NCI-H510A treated with DMSO at 0.1 percent for 48 hours (cell line): ENCODE measurements at places on chromosomes 4 and X.

DNA sequence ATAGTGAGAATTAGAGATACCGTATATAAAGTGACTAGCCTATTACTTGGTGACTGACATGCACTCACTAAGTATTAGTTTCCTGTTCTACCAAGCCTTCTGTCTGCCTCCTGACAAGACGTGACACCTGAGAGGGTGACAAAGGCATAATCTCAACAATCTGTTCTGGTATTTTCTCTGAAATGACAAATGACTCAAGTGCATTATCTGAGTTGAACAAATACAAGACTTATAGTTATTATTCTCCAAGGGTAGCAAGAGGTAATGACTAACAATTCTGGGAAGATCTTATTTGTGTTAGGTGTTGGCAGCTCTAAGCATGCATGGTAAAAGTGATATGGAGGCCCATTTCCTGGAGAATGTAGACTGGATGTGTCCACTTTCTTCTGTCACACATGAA lies 60.6 kb downstream of the SYTL5 start:
- DNase-seq: no peak

DNA sequence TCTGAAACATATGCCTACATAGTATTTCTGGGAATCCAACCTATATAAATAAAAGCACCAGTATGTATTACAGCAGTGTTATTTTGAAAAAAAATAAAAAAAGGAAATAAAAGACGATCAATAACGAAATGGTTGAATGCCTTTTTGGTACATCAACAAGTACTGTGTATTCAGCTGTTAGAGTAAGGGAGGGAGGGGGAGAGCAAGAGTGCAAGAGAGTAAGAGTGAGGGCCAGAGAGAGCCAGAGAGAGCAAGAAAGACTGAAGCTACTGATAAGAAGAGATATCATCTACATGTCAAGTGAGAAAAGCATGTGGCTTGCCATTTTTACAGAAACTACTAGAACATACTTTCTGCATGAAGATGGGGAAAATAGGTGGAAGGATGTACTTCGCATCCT lies 1.8 kb downstream of the SPIN4 start:
- peak; percentile 40 for DNase-seq

- no peak for DNase-seq
These were observed 19.8 kb upstream of the FAM9A start for GRCh38 chrX:8820910-8821527.

- DNase-seq: no peak
These were observed 246.5 kb upstream of the RPS6KA3 start for GRCh38 chrX:20513185-20513584.

- no peak for DNase-seq
These were observed 33.9 kb upstream of the STIM2 start for GRCh38 chr4:26826721-26827120.

DNA sequence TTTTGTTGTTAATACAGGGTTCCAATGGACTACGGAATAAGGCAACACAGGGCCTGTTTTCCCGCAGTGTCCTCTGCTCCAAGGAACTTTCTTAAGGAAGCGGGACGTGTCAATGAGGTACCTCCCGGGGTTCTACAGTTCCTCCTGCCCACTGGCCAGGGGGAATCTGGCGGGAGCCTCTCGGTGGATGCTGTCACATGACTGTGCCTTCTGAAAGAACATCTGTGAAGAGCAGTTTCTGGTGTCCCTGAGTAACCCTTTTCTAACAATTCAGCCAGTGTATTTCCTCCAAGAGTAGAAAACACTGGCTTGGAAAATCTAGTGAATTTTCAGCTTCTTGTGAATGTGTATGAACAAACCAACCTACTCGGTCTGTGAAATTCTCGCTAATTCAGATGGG lies 32.7 kb downstream of the MFAP3L start:
- DNase-seq: no peak

DNA sequence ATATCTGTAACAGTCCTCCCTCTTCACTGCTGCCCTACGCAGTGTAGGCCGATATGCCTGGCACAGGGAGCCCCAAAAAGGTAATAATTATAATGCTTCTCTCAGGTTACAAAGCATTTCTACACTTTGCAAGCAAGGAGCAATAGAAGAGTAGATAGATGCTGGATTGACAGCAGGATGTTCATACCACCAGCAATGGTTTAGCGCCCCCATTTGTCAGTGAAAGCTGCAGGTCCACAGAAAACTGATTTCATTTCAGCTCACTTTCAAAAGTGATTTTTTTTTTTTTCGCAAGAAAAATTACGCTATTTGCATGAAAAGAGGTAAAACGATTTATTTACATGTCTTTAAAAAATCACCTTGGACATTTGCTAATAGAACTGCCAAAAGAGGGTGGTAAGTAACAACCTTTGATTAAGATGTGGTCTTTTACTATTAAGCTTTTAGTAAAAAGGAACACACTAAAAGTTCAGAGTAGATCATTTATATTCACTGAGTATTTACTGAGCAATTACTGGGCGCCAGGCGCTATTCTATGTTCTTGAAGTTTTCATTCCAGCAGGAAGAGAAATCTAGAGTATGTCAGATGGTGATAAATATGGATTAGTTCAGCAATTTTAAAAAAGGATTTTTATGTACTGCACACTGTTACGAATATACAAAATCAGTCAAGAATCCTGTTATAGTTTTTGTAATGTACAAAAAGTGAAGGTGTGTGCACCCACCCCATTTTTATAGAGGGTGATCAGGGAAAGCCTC lies 34.4 kb downstream of the HPF1 start:
- no peak for DNase-seq

DNA sequence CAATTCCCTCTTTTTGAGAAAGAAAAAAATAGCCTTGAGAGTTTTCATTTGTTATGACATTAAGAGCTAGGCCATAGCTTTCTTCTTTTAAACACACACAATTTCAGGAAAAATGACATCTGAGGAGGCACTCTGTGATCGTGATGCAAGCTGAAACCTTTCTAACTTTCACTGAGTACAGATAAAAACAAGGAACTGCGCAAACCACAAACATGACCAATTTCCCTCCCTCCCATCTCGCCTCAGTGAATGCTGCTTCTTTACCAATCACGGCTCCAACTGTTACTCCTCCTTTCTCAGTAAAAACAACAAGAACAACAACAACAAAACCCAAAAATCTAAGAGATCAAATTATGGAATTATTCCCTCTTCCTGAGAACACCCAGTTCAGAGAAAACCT lies 626.8 kb downstream of the TLL1 start:
- no peak for DNase-seq

DNA sequence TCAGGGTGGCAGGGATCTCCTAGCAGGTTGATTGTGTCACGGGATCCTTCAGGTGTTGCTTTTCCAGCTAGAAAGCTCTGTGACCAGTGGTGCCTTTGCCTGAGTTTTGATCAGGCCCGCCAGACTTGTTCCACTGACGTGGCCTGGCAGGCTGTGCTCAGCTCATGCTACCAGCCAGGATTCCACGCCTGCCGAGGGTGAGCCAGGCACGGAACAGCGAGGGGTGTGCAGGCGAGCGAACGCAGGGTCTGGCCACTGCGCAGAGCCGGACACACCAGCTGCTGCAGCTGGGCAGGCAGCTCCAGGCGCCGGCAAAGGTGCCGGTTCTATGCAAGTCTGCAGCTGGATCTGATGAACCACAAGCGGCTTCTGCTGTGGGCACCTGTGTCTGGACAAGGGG lies 17.1 kb upstream of the SAT1 start:
- DNase-seq: no peak

DNA sequence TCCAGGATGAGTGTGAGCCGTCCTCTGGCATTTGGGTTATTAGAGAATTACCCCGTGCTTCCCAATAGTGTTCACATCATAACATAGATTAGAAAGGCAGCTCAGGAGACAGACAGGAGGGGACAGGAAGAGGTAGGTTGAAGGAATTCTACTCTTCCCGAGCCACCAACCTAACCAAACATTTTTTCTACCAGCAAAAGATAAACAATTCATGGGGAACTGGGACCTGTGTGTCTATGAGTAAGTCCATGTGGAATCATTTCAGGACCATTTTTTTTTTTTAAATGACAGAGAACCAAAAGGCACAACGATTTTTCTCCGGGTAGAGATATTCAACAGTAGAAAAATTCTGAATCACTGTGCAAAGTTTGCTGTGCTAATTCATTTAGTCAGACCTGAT lies 174.2 kb upstream of the ETNPPL start:
- DNase-seq: no peak

- DNase-seq: no peak
These were observed 29.6 kb downstream of the AREG start for GRCh38 chr4:74474345-74475090.

GRCh38 chrX:50470103-50471031 lies at the start of gene DGKK:
DGKK (minus strand) TSS chrX:50470825; CDS start chrX:50470678, 147 bp downstream.
- no peak for DNase-seq

DNA sequence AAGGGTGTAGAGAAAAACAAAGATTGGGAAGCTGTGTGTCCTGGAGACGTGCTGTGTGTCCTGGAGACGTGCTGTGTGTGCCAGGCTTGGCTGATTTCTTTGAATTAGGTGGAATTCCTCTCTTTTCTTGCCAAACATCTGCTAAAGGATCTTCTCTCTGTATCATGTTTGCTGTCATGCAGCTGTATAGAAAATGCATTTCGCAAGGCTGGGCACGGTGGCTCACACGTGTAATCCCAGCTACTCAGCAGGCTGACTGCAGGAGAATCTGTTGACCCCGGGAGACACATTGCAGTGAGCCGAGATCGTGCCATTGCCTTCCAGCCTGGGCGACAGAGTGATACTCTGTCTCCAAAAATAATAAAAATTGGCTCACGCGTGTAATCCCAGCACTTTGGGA lies 187.0 kb downstream of the CRLF2 start:
- no peak for DNase-seq

- no peak for DNase-seq
These were observed 281.0 kb downstream of the BMPR1B start for GRCh38 chr4:95038791-95039190.

DNA sequence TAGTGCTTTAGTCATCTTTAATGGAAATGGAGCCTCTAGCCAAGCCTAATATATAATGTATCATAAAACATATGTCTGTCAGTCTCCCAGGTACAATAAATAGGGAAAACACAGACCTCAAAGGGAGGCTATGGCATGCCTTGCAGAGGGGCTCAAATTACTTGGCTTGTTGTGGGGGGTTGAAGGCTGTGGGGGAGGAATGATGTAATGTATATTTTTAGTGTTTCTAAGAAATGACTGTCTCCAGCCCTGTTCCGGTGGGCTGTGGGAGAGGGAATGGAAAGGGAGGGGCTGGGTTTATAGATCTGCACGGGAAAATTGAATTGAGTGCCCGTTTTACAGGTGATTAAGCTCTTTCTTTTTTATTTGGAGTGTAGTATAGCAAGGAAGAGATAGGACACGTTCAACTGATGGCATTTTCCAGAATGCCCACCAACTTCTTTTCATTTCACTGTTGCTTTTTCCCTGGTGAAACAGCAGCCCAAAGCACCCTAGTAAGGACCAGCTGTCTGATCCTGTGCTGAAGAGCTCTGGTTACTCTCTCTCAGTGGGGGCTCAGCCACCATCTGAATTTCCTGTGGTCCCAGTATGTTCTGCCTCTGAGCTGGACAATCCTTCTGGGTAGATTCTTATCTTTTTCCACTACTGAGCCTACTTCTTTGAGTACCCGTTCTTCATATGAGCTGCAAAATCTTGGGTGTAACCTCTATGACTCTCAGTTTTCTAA lies 220.7 kb upstream of the CASK start:
- DNase-seq: no peak

DNA sequence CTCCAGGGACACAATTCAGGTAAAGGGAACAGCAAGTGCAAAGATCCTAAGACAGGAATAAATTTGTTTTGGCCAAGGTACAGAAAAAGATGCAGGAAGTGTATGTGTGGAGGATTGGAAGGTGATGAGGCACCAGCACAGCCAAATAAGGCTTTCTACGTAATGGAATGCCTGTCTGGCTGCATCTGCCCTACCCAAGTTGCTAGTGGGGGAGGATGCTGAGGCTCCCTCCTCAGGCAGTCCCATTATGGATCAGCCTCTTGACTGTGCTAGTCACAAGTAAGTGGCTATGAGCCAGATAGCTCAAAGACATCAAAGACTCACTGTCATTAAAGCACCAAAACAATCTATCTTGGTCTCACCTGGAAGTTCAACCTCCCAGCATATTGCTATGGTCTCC lies 300.9 kb upstream of the FAT4 start:
- DNase-seq: peak; percentile 26

DNA sequence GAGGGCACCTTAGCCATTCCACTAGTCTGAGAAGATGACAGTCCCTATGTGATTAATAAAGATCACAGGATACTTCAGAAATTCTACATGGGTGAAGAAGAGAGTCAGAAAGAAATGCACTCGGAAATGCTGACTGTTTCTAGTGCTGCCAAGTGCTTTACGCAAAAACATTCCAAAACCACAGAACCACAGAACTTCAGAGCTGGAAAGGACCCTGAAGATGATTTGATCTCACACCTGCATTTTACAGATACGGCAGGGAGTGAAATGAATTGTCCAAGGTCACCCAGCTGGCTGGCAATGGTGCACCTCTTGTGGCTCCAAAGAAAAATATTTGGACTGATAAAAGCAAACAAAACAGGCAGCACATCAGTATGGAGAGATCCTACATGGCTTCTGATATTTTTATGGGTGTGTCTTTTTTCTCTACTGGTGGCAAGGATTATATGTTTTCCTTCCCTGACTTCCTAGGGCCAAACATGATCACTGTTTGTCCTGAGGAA lies 115.9 kb downstream of the MAML3 start:
- no peak for DNase-seq

GRCh38 chr4:150336676-150337412 lies 245.1 kb upstream of the MAB21L2 start:
- DNase-seq: no peak

- peak; percentile 79 for DNase-seq
These were observed 200.6 kb downstream of the CHIC2 start for GRCh38 chr4:53863736-53864365.

DNA sequence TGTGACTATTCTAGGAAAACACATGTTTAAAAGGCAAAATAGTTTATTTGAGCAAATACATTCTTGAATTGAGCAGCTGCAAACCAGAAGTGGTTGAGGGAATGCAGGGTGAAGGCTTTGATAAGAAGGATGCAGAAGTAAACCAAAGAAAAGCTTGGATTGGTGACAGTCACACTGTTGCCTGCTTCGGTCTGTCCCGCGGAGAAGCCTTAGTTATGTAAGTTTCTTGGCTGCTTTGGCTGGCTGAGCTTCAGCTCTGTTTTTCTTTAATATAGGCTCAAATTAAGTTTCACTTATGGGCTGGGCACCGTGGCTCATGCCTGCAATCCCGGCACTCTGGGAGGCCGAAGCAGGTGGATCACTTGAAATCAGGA lies 67.6 kb downstream of the FAM53A start:
- DNase-seq: no peak

- no peak for DNase-seq
These were observed 15.3 kb upstream of the PDGFRA start for GRCh38 chr4:54213761-54214160.

GRCh38 chr4:19725130-19725529 lies 526.6 kb upstream of the SLIT2 start:
- DNase-seq: no peak

DNA sequence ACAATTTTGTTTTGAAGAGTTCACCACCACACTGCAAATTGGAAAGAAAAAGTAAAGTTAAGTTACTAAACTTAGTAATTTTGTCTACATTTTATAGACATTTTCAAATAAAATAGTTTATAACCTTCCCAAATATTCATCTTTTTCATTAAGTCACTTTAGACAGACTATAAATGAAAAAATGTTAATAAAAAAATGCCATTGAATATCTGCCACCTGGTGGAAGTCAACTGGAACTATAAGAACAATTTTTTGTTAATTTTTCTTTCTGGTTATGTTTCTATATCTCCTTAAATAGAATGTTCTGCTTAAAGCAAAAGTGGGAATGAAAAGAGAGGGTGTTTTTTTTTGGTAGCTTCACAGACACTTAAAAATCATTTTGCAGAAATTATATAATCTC lies 534.4 kb upstream of the PCDH10 start:
- DNase-seq: peak; percentile 5

- peak; percentile 30 for DNase-seq
These were observed 24.9 kb upstream of the RNF150 start for GRCh38 chr4:141158219-141158618.
